Large intestine (tissue), 12 donors: ENCODE measurements at places on chromosomes 5 and 9.
A peak's percentile ranks its signal among the peaks of the same experiment; 100 is the strongest.

- DNase-seq = no peak
Measured at GRCh38 chr9:125749951-125750626, 2.9 kb downstream of the PBX3 start.

DNA sequence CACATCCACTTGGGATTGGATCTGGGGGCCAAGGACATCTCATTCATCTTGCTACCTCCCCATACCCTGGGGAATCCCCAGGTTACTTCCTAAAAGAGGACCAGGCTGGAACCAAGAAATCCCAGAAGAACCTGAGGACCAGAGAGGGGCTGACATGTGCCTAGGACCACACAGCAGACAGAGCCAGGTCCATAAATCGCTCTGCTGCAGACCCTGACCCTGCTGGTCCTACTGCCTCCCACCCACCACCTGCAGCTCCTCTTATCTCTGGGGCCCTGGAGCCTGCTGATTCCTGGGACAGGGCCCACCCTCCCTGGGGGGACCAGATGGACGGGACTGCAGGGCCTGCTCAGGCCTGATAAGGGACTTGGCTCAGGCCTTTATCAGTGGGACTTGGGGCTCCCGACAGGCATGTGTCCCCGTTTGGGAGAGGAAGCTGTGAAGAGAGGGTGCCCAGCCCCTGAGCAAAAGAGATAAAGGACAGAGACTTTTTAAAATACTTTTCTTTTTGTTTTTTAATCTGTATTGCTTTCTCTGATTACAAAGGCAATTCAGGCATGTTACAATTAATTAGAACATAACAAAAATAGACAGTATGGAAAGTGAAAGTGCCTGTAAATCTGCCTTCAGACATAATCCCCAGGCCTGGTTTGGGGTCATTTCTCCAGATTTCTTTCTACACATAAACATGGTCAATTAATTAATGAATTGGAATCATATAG lies 101.3 kb upstream of the LARP1 start:
- peak; percentile 38 for DNase-seq

DNA sequence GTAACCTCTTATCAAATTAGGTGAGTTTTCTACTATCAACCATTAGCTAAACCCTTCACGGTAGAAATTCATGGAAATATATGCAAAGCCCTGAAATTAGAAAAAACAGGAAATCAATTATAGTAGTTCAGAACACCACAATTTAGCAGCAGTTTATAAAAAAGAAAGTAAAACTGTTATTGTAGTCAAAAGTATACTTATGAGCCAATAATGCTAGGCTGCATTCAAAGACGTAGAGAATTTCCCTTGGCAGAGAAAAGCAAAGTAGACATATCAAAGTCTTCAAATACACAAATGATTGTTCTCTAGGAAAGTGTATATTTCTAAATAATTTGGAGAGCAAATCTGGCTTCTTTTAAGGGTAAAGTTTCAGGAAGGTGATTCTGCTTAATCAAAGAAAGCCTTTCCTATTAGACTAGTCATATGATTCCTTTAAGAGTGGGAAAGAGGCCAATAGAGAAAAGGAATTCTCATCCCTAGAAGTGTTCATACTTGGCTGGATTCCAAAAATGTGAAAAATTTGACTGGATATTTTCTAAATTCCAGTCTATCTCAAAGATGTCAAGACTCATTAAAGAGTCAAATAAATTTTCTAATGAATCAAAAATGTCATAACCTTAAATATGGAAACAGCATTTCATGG lies 185.5 kb downstream of the SMC2 start:
- DNase-seq = no peak

DNA sequence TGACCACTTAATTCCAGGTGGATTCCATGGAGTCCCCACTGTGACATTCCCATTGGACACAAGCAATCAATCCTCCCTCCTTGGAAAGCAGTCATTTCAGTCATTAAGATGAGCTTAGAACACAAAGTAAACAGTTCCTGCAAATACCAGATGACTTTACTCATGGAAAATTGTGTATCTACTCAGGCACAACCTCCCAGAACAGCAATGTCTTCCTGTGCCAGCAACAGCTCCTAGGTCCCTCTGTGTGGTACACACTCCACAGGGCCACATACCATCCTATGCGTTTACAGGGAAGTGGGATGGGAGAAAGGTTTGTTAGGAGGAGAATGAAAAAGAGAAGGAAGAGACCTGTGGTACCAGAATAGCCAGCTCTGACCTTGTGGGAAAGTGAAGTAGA lies 53.7 kb downstream of the MTMR12 start:
- no peak for DNase-seq

DNA sequence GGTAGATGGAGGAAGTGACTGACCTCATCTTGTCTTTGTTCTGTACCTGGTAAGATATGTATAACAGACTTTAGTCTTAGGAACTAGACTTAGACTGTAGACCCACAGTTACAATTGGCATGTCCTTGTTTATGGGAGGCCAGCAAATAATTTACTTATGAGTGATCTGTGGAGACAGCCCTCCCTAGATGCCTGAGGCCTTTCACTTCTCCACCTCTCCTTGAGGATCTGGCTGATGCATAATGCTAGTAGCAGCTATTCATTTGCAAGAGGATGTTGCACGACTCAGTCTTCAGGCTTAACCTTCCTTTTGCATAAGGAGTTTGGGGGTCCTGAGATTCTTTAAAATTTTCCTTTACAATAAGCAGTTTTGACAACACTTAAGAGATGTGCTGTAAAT lies 100.7 kb downstream of the YTHDC2 start:
- no peak for DNase-seq

DNA sequence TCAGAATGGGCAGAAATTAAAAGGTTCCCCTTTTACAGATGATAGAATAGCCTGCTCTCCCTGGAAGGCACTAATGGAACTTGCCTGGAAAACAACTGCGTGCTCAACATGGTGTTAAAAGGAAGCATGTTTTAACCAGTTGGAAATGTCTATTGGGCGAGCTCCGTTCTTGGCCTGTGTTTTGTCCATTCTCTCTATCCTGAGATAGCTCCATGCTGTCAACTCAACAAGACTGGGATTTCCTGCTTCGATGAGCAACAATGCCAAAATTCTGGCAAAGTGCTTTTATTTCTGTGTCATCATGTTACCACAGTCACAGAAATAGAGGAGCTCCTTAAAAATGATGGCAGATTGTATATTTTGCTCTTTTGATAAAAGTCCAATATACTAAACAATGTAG lies 198.3 kb downstream of the PLK2 start:
- no peak for DNase-seq

DNA sequence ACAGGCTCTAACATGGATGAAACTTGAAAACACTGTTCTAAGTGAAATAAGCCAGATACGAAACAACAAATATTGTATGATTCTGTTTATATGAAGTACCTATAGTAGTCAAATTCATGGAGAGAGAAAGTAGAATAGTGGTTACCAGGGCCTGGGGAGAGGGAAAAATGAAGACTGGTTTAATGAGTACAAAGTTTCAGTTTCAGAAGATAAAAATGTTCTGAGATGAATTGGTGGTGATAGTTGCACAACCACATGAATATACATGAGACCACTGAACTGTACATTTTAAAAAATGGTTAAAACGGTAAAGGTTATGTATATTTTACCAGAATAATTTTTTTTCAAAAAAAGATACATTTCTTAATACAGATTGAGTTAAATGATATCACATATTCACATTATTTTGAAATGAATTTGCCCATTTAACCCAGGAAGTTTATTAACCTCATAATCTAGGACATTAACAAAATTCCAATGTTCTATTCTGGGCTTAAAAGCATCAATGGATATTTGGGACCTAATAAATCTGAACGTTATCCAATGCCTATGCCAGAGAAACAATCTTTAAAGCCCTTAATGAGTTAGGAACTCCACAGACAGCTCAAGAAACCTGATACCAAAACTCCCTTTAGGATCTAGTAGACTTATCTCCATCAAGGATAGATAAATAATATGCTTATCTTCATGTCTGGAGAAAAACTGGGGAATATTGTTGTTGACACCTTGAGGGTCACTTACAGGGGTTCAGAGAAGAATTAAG lies 521.3 kb downstream of the EFNA5 start:
- no peak for DNase-seq

GRCh38 chr9:129604766-129605163 lies 16.1 kb downstream of the C9orf50 start:
- DNase-seq = no peak
